ENCODE measurements at places on chromosomes 6 and 20.
A peak's percentile ranks its signal among the peaks of the same experiment; 100 is the strongest.

DNA sequence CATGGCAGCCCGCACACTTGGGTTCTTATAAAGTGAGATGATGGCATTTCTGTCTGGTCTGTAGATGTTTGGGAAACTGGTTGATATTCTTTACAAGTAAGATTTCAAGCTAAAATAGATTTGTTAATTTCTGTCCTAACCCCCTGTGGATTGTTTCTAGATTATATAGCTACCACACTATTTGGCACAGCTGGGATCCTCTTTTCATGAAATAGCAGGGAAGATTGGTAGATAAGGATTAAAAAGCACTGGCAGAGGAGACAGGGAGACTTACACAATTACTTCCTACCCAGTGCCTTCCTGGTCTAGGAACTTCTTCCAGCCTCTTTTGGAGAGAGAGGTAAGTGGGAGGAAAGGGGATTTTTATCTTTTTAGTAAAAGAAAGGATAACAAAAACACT lies 13.2 kb upstream of the ATXN1 start:
- DNase-seq: no peak

DNA sequence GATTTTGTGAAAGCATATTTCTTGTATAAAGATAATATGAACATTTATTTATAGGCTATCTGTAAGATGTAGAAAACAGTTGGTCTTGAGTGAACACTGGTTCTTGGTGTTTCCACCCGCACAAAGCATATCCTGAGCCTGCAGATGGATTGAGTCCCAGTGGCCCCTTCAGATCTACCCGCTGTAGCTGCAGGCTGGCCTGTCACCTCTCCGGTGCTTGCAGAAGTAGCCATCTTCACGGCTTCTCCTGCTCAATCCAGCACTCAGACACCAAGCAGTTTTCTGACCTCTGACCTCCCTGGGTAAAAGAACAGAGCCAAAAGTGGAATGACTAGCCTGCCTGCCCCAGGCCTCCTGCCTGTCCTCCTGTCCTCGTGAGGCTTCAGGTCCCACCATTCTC lies 22.7 kb downstream of the LYRM2 start:
- DNase-seq: no peak

DNA sequence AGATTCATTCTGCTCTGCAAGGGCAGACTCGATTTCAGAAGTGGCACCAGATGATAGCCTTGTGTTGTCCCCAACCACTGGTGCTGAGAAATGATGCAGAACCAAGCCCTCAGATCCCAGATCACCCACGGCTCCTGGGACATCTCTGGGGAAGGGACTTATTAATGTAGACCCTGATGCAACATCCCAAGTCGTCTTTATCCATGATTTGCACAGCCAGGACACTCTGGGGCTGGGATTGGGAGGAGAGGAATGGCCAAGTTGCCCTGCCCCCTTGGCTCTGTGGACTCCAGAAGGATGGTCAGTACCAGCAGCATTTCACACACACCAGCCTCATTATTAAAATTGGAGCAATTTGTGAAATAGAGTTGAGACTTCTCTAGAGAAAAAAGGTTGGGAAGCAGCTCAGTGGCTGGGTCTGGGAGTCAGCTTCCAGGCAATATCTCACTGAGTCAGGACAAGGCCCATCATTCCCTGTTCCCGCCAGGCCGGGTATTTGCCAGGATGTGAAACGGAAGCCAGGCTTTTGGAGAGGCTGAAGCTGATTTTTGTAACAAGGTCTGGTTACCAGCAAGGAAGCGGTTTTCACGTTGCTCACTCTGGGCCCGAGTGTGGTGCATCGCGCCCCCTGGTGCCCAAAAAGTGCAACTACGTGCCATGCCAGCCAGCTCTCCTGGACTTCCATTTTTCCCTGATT lies 67.4 kb downstream of the ZBTB2 start:
- peak; percentile 12 for DNase-seq

- DNase-seq: no peak
Observed at GRCh38 chr6:161445021-161445799, 171.3 kb upstream of the AGPAT4 start.

DNA sequence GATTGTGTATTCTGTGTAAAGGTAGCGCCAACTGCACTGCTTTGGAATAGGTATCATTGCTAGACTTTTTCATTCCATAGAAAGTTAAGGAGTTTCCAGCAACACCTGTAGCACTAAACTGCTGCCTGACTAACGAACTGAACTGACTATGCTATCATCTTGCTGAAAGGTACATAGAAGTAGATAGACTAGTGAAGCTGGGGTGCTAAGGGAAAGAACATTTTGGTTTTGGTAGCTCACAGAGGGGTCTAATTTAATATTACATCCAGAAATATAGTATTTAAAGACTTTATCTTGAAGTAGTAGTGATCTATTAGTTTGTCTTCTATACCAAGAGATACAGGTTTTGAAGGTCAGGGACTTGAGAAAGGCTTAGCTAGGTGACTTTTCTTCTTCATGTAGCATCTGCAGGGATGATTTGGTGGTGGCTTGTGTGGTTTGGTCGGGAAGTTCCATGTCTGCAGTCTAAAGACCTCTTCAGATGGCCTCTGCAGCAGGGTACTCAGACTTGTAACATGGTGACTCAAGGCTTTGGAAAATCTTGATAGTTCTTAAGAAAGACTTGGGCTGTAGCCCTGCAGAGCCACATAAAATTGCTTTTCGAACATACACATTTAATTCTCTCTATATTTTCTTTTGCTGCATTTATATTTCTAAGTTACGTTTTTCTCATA lies 10.2 kb downstream of the SENP6 start:
- no peak for DNase-seq

DNA sequence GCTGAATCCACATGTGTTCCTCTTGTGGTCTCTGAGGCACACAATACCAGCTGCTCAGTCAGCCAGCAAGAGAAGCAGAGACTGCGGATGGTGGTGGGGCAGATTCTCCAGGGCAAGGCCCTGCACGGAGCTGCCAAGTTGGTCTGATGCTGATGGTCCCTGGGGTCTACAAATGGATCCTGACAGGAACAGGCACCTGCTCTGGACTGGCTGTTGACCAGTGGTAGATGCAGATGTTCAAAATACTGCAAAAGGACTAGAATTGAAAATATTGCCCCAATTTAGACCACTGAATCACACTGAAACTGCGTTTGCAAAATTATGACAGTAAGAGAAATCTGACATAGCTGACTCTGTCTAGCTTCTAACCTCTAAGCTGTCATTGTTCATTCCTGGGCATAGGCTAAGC lies 29.6 kb upstream of the TUBB2A start:
- no peak for DNase-seq

GRCh38 chr6:73180763-73181619 lies 44.3 kb downstream of the KHDC1L start:
- DNase-seq: peak; percentile 25

GRCh38 chr6:4775494-4776130 lies 592 bp upstream of the CDYL start:
- peak; percentile 74 for DNase-seq

GRCh38 chr6:120899932-120900331 lies 434.3 kb downstream of the TBC1D32 start:
- no peak for DNase-seq

DNA sequence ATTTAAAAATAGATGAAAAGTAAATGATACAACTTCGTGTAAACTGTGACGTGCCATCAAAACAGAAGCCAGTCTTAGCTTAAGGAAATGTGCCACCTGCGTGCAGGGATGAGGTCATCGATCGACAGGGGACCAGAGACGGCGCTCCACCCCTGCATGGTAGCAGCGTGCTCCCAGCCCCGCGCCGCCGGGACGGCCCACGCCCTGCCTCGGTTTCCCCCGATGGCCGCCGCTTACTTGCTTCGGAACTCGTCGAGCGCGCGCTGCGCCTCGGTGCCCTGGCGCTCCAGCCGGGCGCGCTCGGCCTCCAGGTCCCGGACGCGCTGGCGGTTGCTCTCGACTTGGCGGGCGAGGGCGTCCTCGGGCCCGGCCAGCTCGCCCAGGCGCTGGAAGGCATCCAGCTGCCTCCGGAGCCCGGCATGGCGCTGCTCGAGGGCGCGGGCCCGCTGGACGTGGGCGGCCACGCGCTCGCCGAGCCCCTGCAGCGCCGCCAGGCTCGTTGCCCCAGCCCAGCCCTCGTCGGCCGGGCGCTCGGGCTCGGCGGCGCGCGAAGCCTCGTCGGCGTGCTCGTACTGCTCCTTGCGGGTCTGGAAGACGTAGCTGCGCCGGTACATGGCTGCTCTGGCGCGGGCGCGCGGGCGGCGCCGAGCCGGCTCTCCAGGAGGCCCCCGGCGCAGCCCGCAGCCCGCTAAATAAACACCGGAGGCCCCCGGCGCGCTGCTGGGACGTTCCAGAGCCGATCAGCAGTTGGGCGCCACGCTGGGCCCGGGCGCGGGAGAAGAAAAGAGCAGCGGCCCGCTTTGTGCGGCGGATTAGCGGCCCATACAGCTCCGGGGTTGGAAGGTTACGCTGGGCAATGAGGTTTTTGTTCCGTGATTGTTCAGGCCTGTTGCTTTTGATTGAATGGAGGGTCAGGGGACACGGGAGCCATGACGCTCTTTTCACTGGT lies at the start of gene BFSP1:
Gene BFSP1 (minus strand): TSS at position 664 of the 949 bp plus-strand sequence. CDS start 50 bp downstream, at position 614.
- DNase-seq: peak; percentile 44

GRCh38 chr6:33192671-33193602 lies 670 bp upstream of the COL11A2 start:
- DNase-seq: no peak

DNA sequence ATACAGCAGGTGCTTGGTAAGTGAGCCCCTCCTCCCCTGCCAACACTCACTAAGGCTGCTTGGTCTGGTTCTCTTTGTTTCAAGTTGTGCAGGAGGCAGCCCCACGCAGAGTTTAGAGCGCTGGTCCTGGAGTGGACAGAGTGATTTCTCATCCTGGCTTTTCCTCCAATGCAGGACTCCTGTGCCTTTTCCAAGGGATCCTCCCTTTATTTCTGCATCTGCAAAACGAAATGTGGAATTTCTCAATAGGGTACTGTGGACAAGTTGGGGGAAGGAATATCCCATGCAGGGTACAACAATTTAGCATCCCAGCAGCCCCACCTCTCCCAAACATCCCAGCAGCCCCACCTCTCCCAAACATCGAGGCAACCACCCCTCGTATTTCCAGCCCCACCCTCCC lies 30.6 kb upstream of the CCDC167 start:
- no peak for DNase-seq

GRCh38 chr6:37006793-37007339 lies 1.4 kb downstream of the FGD2 start:
- DNase-seq: no peak

Measured in KG1 (cell line).